ENCODE measurements at places on chromosomes 3 and 15. TPM values are rescaled to one million over a fixed set of nuclear protein-coding genes. Genes with fewer than 3 reads are reported as not detected.

Gene LRRIQ4
- total RNA-seq = not detected

Gene TNNC1
- total RNA-seq = 9,051 TPM

Gene MRPS22
- 87.3 TPM for total RNA-seq

Gene EPHB3
- total RNA-seq = 1.6 TPM

Gene CNTN3
- total RNA-seq = 3.4 TPM

Gene NEK10
- total RNA-seq = 9.8 TPM

Gene APEH
- total RNA-seq = 99.5 TPM

GRCh38 chr15:43911235-43911781 lies 84.5 kb downstream of the WDR76 start:
- DNase-seq = no peak

- no peak for DNase-seq
Observed at GRCh38 chr3:177905173-177906125, 630.8 kb upstream of the KCNMB2 start.

DNA sequence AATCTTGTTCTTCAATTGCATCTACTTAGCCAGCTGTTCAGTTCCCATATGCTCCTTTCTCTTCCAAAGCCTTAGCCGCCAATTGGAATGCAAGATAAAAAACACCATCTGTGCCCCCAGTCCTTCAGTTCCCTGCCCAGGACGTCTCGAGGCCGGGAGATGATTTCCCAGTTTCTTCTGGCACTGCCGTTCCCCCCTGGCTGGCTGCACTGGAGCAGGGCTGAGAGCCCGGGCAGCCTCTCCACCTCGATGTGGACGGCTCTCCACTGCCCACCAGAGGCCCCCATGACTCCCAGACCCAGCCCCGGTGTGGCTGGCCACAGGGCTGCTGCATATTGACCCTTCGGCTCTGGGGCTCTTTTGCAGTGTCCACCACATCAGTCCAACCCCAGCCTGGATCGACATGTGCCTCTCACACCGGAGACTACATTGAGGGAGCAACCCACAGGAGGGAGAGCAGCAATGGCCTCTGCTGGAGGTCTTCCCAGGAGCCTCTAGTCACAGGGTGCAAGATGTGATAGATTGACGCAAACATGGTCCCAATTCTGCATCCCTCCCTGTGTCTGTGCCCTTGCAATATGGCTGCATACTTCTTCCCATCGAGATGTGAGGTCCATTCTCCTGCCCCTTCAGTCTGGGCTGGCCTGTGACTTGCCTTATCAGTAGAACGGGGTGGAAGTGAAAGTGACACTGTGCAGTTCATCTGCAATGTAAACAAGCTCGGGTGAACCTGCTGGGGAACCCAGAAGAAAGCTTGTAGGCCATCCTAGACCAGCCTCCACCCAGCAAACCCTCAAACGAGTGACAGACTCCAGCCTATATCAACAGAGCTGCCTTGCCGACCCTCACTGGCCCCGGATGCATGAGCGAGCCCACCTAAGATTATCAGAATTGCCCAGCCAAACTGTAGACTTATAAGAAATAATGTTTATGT lies 52.3 kb upstream of the PRR20G start:
- DNase-seq = no peak

DNA sequence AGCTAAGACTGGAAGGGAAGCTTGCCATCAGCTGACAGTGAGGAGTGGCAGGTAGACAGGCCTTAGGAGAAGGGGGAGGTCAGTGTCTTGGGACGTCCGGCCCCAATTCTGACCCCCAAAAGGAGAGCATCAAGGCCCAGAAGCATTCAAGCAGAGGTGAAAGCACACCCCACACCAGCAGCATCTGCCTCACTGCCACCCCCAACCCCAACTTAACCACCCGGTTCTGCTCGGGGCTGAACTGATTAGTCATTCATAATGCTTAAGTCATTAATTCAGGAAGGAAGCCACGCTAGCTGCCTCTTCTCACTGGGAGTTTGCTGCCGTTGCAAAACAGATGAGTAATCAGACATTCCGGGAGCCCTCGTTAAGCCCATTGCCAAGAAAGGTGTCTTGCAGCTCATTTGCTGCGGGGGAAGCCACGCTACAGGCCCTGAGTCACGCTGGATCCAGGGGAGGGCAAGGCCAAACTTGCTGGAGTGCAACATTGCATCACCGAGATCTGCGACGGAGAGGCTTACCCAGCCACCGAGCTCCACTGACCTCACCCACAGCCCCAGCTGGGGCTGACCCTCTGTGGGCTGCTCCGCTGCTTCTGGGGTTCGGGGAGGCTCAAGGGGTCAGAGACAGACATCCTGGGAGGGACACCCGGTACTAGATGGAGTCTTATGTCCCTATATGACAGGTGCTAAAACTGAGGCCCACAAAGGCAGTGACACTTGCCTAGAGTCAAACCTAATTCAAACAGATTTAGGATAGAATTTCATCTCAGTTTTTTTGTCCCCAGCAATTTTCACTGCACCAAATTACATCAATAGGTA lies 46.4 kb upstream of the HES1 start:
- DNase-seq = peak; percentile 77

GRCh38 chr3:196569003-196569516 lies 600 bp downstream of the FBXO45 start:
- DNase-seq = peak; percentile 74

DNA sequence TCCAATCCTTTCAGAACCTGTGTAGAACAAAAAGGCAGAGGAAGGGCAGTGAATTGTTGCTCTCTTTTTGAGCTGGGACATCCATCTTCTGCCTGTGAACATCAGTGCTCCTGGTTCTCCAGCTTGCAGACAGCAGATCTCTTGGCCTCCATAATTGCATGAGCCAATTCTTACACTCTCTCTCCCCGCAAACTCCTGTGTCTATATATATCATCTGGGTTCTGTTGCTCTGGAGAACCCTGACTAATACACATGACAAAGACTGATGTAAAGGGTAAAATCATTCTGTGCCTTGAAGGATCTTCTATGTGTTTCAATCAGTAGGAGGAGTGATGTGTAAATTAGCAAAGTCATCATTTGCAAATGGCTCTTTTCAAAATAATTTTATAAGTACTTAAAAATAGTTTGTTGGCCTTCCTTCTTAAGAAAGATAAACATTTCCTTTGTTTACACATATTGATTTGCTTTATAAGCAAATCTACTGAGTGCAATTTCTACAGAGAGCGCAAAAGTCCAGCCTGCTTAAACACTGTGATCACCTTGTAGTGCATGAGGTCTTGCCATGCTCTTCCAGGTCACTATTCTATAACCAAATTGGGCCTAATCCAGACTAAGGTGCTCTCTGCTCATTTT lies 154.9 kb upstream of the ANKRD28 start:
- DNase-seq = no peak

GRCh38 chr15:89502867-89503595 lies 6.6 kb upstream of the RHCG start:
- DNase-seq = no peak

- no peak for DNase-seq
Observed at GRCh38 chr3:52162250-52162872, 8.1 kb upstream of the POC1A start.

- DNase-seq = no peak
Observed at GRCh38 chr3:148551767-148552260, 145.9 kb upstream of the AGTR1 start.

DNA sequence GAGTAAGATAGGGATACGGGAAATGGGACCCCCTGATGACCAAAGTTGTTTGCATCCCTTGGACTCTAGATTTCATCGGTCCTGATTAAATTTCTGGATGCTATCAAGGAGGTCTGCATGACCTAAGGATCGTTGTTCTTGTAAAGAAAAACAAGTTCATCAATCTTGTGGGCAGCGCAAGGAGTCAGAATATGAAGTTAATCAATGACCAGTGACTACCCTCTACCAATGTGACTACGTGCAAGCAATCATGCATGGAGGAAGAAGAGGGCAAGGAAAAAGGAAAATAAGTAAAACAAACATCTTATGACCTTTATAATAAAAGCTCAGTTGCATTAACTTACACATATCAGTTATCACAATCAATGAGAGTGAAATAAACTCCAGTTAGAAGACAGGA lies 139.7 kb downstream of the RTP4 start:
- DNase-seq = no peak

DNA sequence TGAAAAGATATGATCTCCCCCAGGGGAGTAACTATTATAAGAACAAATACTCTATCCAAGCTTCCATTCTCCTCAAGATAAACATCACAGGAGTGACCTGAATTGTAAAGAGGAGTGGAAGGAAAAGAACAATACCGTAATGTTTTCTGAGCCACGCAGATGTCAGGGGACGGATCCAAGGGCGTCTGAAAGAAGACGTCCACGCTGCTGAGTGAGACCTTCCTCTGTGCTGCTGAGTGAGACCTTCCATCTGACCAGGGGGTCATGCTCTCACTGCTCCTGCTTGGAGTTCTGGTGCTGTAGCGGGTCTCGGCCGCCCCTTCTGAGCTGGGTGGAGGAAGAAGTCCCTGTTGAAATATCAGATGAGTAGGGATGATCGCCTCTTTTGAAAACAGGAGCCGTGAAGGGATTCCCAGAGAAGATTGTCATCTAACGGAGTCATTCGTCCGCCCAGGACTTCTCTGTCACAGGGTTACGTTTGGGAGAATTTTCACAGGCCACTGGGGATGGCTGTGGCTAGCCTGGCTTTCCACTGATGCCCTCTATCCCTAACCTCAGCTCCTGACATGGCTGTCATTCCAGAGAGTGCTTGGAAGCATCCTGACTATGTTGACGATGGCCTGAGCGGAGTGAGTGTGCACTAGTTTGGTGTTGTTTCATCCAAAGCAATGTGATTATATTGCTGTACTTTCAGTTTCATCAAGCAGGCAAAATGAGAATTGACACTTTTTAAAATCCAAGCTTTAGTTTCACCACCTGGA lies 184.9 kb downstream of the APBA2 start:
- no peak for DNase-seq

GRCh38 chr15:85337425-85338074 lies 42.9 kb upstream of the AKAP13 start:
- DNase-seq = no peak

GRCh38 chr3:62100282-62100989 lies 272.9 kb downstream of the FEZF2 start:
- DNase-seq = no peak

GRCh38 chr3:27220166-27220565 lies 149.0 kb downstream of the NEK10 start:
- DNase-seq = no peak

GRCh38 chr3:50272911-50273688 lies 4.2 kb downstream of the SEMA3B start:
- peak; percentile 96 for DNase-seq

DNA sequence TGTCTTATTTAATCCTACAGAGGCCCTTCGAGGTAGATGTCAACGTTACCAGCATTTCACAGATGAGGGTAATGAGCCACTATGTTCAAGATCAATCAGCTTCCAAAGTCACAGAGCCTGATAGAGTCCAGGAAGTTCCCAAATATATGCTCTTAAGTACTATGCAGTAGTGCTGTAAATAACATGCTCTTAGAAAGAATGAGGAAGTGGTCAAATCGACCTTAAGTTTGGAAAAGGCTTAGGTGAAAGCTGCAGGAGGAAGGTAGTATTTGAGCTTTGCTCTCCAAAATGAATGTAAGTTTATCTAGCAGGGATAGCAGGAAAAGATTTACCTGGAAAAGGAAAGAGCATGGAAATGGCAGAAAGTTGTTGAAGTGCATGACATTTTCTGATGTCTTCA lies 234.0 kb downstream of the RBMS3 start:
- DNase-seq = no peak

DNA sequence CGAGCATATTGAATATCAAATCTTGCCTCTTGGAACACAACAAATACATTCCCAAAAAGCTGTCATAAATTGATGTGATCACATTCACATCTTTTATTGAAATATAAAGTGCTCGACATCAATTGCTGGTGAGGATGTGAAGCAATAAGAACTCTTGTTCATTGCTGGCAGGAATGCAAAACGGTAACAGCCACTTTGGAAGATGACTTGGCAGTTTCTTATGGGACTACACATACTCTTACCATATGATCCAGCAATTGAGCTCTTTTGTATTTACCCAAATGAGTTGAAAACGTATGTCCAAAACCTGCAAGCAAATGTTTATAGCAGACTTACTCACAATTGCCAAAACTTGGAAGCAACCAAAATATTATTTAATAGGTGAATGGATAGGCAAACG lies 234.9 kb downstream of the CACNA2D3 start:
- DNase-seq = no peak

DNA sequence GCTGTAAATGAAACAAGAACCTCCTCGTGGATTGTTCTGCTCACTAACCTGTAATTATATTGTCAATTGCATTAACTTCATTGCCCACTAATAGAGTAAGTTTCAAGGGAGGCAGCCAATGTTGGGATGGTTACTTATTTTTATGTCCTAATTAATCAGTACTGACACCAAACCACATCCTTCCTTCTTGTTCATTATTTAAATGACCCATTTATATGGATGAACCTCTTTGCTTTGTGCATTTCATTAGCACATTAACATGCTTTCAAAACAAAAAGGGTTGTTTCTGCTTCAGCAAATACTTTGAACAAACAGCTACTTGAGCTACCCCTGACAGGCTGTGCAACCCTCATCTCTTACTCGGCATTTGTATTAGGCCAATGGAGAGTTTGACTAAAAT lies 374.2 kb downstream of the MECOM start:
- DNase-seq = no peak

DNA sequence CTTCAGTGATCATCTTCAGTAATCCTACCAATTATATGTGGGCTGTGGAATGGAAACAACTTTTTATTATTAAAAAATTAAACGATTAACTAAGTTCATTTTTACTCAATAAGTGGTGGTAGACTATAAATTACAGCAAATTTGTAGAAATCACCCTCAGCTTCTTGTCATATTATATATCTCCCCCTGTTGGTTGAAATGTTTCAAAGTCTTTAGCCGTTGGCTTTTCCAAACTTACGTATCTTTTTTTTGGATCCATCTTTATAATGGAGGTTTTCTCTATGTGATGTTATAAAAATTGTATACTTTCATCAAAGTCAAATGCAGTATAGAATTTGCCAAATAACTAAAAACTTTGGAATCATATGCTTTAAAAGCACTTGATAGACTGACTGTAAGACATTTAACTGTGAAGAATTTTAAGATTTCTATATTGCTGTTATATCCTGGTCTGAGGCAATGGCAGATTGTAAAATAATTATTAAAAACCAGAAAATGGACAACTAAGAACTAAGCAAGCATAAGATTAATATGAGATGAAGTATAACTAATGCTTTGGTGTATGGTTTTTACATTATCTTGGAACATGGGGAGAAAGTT lies 44.7 kb downstream of the ATP11B start:
- no peak for DNase-seq

GRCh38 chr3:127728417-127729015 lies 55.8 kb downstream of the ABTB1 start:
- DNase-seq = no peak
